Heart right ventricle (tissue), 16 donors: ENCODE measurements at places on chromosomes 2 and 18.

DNA sequence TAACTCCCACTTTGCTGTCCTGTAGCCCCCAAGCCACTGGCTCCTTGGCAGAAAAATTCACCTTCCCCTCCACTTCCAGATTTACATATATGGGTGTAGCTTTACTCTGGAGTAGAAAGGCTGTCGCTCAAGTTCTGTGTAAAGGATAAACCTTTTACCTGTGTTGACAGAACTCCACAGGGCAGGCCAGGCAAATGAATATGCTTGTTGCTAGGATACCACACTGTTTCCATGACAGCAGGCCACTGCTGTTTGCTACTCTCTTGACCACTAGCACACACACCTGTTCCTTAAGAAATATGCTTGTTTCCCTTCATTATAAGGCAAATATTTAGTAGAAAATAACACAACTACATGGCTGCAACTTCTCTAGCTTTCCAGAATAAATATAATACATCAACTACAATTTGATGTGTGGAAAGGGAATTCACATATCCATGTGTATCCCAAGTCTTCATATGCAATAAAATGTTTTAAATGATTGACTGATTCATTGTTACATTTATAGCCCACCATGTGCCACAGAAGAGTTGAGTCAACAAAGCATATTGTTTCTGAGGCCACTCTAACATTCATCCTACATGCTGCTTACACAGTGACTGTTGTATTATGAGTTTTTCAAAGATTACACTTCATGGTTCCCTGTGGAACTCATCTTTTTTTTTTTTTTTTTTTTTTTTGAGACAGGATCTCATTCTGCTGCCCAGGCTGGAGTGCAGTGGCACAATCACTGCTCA is 56.2 kb upstream of the ROCK1 start:
- no peak for DNase-seq

DNA sequence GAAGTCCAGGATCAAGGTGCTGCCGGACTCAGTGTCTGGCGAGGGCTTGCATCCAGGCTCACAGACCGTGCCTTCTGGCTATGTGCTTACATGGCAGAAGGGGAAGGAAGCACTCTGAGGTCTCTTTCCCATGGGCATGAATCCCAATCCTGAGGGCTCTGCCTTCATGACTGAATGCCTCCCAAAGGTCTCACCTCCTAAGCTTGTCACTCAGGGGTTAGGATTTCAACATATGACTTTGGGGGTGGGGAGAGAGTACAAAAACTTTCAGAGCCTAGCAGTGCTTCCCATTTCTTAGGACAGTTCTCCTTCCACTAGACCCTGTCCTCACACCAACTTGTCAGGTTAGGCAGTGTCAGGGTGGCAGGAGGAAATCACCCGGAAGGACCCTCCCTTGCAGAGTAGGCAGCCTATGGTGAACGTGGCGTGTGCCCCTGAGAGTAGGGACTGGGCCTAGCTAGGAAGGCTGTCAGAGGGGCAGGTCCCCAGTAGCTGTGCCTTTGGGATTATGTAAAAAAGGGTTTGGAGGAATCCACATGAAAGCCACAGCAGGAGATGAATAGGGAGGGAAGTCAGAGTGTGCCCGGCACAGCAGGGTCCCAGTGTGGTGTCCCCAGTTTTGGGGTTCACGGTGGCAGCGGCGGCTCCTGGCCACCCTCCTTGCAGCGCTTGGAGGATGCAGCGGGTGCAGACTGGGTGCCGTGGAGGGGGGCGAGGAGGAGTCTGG is 233.3 kb downstream of the LDLRAD4 start:
- DNase-seq = no peak

DNA sequence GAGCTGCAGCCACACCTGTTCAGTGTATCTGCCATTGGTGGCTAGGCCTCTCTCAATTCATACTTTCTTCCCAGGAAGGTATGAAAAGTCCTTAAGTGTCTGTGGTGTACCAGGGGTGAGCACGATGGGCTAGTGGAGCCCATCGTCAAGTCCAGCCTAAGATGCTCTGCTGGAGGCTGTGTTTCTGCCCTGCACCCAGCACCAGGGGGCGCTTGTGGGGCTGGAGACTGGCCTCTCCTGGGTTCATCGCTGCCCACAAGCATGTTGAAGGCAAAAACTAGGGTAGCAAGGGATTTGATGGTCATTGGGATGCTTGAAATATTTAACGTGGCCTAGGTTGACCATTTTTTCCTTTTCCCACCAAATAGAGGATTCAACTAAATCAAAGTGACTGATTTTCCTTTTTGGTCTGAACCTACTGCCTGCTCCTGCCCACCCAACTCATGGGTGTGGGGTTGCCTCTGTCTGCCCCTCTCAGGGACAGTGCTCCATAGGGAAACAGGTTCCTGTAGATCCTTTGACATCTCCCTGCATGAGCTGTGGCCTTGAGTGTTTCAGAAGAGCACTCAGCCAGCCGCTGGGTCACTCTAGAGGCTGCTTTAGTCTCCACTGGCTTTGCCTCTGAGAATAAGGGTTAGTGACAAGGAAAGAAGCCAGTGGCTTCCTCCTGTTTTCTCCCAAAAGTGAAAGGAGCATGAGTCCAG is 59.0 kb downstream of the TPGS2 start:
- DNase-seq = no peak

DNA sequence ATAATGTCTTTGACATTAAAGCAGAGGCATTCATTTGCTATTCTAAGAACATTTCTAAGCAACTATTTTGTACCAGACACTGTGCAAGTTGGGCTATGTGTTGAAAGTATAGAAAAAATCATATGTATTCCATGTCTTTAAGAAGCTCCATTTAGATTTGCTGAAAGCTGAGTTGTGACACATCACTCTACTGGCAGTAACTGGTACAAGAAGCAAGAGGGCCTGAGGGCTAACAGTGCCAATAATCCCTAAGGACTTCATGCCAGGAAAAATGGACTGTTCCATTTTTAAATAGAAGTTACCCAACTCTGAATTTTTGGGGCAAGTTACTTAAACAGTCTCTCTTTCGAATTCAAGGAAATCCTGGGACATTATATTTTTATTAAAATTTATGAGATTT is 178.7 kb downstream of the SRBD1 start:
- DNase-seq = no peak

DNA sequence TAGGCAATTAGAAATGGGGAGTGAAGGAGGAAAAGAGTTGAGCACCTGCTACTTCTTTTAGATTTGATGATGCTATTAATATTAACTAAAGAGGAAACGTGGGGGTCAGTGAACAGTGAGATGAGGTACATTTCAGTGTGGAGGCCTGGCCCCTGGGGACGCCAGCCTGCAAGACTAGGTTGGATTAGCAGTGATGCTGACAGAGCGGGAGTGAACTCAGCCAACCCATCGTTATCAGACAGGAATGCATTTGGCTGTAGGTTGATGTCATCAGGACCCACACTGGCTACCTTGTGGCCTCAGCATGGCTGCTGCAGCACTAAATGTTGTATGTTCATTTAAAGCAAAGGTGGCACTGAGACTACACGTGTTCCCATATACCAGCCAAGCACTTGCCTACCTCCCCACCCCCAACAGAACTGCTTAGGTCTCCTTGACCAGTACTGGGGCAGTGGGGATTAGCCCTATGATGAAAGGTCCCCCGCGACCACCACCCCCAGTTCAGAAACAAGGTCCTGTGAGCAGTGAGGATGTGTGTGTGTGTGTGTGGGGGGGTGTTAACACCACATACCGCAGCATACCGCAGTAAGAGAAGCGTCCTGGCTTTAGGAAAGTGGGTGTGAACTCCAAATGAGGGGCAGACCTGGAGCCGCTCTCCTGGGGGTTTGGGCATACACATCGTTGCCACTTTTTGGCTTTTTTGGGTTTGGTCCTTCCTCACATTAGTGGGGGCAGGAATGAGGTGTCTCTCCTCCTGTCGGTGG is 26.0 kb downstream of the DGKD start:
- DNase-seq = no peak

DNA sequence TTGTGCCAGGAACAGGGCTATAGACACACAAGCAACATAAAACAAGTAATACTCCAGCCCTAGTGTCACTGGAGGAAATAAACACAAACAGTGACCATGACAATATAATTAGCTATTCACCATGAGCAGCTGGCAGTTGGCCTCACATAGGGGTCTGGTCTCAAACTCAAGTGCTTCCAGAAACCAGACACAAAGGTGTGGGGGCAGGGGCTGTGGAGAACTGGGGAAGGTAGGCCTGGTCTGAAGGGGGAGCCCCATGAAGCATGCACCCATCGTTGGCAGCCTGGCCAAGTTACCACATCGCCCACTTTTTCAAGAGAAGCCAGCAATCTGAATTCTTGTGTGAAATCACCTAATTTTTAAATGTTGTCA is 49.5 kb upstream of the SP3 start:
- DNase-seq = no peak

DNA sequence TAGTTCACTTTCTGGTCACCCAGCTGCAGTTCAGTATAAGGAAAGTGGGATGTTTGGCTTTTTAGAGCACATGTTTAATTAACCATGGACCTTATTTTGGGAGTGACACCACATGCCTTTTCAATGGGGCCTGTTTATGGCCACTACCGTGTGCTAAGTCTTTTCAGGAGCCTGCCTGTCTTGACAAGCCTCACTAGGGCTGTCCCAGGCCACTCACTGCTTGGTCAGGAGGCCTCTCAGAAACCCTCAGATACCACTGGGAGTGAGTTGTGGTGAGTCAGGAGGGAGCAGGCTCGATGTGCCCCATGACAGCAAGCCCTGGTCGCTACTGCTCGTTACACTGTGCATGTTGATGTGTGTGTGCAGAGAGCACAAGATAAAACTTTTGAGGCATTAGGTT is 123.0 kb downstream of the MAP4K4 start:
- no peak for DNase-seq

DNA sequence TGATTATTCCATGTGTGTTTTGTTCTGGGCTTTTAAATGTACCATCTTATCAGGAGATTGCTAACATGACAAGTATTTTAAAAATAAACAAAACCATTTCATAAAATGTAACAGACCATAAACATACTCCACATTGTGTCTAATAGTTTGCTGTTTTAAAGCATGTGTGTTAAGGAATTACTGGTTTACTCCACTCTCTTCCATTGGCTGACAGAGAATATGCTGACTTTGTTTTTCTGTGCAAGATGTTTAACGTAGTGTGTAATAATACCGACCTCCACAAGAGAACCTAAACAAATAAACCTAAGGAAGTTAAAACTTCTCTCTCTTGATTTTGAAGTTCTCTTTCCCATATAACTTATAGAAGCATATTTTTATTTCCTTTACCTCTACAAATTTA is 17.0 kb upstream of the TMEM18 start:
- no peak for DNase-seq

GRCh38 chr2:182132605-182133004 is 147.0 kb downstream of the PPP1R1C start:
- DNase-seq = no peak

DNA sequence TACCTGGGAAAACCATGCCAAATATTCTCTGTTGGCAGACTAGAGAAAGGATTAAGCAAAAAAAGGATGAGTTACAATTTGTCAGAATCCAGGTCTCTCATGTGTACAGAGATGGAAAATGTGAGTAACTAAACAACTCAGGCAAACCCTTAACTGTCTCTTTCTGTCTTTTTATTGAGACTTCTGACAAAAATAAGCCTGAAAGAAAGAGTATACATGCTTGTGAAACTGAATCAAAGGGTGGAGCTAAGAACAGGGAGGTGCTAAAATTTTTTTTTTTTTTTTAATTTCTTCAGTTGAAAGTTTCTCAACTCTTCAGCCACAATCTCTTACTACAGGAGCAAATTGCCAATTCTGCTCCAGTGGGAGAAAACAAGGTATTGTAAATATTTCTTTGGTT is at the start of gene SERPINB10:
TSS of gene SERPINB10 (plus strand) at position 295 of the 400 bp plus-strand sequence. CDS start 7,553 bp downstream, outside the sequence.
- DNase-seq = no peak

DNA sequence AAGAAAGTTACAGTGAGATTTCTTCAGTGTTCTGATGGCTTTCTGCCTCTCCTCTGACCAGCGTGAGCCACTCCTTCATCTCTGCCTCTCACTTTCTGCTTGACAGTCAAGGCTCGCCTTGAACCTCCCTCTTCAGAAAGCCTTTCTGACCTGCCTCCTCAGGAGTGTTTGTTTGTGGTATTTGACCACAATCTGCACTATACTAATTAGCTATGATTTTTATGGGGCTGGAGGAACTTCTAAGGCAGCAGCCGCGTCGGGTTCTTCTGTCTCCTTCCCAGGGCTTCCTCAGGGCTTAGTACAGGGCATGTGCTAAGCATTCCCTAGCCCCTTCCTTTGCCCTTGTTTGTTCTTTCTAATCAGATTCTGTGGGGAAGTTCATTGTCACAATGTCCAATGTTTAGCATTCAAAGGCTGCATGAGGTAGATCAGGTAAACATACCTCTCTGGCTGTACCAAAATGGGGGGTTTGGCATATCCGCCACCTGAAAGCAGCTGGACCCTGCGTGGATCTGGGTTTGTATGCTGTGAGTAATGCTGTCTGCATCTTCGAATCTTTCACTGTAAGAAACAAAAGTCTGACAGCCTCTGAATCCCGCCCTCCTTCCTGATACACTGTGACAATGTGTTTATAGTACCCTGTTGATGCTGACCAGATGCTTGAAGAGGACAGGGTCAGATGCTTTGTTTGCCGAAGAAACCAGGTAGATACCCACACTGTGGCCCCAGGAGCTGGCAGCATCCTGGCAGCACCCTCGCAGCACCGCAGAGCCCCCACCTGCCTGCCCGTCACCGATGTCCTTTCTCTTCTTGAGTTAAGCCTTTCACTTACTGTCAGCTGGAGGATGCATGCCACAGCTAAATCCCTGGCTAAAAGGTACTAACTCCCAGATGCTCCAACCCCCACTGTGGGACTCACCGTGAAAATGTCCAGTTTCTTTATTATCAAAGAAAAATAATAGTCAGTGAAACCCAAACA is 260.8 kb upstream of the HDAC4 start:
- no peak for DNase-seq

DNA sequence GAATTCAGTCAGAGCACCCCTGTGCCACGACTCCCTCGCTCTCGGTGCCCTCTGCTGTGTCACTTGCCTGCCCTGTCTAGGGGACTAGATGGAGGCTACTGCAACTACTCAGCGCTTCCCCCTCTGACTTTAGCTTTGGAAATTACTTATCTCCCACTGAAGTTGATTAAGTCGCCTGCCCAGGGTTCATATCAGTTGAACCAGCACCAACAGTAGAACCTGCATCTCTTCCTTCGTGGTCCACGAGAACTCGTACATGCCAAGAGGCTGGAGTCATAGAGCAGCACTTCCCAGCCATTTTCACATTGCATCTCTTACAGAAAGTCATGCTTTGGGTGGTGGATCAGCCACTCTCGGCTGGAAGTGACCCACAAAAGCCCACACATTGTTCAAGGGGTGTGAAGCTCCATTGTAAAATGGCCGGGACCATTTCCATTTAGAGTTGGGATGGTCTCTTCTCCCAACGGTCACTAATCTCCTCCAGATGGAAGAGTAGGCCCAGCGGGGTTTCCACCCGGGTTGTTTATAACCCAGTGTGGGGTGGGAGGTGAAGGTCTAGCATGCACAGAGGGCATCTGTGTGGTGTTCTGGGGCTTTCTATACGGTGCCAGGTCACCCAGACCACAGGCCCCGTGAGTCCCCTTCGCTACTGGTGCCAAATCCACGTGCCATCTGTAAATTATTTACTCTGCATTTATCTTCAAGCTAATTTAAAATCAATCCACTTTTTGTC is 38.0 kb downstream of the STEAP3 start:
- DNase-seq = no peak
